ENCODE measurements at places on chromosomes 7 and 10.

- DNase-seq: no peak
Observed at GRCh38 chr7:142438923-142439515, 181.2 kb upstream of the PRSS58 start.

GRCh38 chr10:69914398-69915214 is 112.9 kb downstream of the COL13A1 start:
- DNase-seq: peak; percentile 41

GRCh38 chr10:63798599-63799498 is 277.6 kb downstream of the REEP3 start:
- DNase-seq: peak; percentile 55

DNA sequence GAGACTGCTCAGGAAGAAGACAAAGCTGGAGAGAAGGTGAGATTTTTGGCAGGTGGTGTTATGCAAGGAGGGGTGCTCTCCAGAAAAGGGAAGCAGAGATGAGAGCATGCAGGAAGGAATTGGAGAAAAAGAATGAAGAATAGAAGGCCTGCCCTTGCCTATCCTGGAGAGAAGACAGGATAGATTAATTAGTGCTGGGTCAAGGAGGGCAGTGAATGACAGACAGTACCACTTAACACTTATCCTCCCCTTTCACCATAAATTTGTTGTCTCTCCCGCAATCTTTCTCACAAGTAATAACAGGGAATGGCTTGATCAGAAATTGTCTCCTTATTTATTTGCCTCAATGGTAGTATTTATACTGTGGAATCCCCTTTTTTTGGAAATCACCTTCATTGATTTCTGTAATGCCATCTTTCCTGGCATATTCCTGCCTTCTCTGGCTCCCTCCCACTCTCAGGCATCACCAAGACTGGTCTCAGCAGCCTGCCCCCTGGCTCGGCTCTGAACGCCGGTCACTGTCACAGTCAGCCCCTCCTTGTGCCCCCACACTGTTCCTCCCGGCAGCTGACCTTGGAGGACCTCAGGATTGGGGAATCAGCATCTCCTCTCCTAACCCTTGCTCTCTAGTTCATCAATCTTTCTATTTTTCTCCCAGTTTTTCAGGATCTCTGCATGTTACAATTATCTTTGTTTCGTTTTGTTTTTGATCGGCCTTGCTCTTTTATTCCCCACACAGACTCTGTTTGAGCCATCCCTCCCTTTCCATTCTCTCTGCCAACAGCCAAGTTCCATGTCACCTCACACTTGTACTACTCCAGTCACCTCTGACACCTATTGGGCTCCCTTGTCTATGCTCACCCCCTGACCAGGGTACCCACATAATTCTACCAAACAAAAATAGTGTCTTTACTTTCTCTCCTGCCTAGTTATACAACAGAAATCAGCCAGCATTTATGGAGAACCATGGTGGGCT is 294.2 kb downstream of the PLXDC2 start:
- no peak for DNase-seq

GRCh38 chr7:29482056-29482455 is 81.6 kb upstream of the PRR15 start:
- no peak for DNase-seq

- no peak for DNase-seq
Observed at GRCh38 chr7:36642010-36642409, 82.3 kb downstream of the AOAH start.

GRCh38 chr7:36369171-36369570 is 20.5 kb upstream of the ANLN start:
- DNase-seq: no peak
